M059J (cell line): ENCODE measurements at places on chromosomes 12 and 14. TPM values are rescaled to one million over a fixed set of nuclear protein-coding genes. Genes with fewer than 3 reads are reported as not detected.
A peak's percentile ranks its signal among the peaks of the same experiment; 100 is the strongest.

ACSM4 gene
- total RNA-seq: not detected in 2 replicates

TAS2R30 gene
- 0.89 TPM in 1 of 2 replicates, not detected in the other for total RNA-seq

GLIPR1 gene
- 82.2 and 131 TPM in 2 replicates for total RNA-seq

DNA sequence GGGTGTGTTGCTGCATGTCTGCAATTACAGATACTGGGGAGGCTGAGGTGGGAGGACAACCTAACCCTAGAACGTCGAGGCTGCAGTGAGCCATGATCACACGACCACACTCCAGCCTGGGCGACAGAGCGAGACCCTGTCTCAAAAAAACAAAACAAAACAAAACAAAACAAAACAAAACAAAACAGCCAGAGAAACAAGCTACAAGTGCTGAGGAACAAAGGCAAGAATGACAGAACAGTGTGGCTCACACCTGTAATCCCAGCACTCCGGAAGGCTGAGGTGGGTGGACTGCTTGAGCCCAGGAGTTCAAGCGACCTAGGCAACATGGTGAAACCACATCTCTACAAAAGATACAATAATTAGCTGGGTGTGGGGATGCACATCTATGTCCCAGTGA, 38.0 kb upstream of the SRP54 start:
- no peak for DNase-seq

- DNase-seq: peak; percentile 95
Observed at GRCh38 chr12:90090929-90091651, 382.5 kb upstream of the ATP2B1 start.

DNA sequence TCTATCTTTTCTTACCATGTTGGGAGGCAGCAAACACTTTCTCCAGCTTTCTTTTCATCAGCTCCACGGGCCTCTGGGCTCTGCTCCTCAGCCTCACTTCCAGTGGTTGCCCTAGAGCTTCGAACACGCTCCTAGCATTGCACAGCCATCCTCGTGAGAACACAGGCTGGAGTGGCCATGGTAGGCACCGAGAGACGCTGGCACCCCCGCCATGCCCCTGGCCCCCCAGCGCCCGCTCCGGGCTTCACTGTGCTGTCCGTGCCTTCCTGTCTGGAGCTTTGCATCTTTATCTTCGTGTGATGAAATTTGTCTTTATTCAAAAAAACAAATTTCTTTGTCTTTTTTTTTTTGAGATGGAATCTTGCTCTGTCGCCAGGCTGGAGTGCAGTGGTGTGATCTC, 352.2 kb downstream of the TMEM121 start:
- no peak for DNase-seq

DNA sequence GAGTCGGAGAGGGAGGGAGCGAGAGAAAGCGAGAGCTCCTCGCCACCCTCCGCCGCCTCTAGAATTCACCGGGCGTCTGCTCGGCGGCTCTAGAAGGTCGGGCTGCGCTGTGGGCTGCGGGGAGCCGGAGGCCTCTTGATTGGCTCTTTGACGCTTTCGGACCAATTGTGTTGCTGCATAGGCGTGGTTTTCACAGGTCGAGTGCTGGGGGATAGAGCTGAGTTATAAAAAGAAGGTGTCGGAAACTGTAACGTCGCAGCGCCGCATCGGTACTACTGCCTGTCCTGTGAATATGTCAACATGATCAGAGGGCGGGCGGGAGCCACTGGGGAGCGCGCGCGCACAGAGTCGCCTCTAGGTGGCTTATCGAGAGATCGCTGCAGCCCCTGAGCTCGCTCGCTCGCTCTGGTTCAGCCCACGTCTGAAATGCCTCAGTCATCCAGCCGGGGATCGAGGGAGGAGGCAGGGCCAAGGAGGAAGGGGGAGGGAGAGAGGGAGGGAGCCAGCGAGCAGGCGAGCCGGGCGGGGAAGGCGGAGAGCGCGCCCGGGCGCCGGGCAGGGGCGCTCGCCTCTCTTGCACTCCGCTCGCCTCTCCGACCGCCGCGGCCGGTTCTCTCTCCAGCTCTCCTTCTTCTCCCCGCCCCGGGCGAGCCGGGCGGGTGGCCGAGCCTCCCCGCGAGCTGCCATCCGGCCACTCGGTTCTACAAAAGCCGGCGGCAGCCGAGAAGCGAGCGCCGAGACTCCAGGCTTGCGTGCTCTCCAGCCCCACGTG, at the start of gene TBX3:
TSS of gene TBX3 (minus strand) at position 78 of the 772 bp plus-strand sequence. CDS start 975 bp downstream, outside the sequence.
- peak; percentile 89 for DNase-seq

DNA sequence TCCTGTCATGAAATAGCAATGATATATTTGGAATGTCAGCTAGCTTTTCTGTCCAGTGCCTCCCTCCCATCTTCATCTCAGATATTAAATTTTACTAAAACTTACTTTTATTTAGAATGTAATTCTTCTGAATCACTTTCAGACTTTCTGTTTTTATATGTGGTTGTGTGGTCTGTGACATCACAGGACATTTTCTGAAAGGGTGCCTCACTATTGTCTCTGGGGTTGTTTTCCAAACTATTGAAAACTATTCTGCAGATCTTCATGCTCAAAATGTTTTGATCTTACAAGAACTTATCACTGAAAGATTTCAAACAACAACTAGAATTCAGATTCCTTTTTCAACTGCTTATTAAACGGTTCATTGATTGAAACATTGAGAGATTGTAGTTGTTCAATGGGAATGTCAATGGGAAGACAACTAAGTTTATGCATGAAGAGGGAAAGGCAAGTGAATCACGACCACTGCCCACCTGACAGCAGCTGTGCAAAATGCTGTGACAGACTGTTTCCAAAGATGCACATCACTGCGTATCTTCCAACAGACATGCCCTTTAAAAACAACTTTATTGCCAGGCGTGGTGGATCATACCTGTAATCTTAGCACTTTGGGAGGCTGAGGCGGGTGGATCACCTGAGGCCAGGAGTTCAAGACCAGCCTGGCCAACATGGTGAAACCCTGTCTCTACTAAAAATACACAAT, 51.3 kb downstream of the KLRG1 start:
- DNase-seq: no peak
